ENCODE measurements at places on chromosomes 5 and 9.

DNA sequence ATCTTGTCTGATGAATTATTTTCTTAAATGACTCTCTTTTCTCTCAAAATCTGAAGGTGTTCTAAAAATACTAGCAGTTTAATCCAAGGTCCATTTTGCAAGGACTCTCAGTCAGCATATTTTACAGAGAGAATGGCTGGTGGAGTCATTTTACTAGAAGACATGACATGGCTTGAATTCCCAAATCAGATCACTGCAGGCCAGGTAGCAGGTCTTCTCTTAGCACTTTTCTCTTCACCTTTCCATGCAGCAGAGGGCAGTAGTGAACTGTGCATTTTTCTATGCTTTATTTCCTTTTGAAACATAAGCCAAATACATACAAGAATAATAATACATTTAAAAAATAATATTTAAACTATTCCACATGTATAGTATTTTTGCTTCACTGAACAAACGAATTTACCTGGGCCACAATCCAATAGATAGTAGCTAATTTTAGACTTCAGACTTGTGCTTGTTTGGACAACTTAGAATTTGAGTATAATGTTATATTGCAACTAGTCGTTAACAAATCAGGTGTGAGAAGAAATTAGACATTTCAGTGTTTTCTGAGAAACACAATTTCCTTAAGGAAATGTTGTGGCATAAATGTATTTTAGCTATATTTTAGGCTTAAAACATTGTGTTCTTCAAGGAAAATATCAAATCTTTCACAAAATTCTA, 289.4 kb upstream of the DAB2 start:
- peak; percentile 8 for DNase-seq

- no peak for DNase-seq
Measured at GRCh38 chr5:93078082-93079038, 502.7 kb downstream of the NR2F1-AS1 start.

DNA sequence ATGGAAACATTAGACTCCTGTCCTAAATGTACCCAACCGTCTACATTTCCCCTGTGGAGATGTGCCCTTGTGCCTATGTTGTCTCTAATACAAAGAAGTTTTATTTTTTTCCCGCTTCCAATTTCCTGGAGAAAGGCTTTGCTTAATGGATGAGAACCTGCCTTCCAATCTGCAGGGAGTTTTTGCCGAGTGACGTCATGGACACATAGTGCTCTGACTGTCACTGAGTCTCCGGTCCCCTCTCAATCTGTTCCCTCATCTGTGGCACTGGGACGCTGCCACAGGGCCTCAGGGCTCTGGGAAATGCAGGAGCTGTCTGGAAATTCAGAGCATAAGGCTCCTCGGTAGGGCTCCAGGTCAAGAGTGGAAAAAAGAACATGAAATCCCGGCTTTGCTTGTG, 144.8 kb downstream of the PDZD2 start:
- DNase-seq, result no peak

GRCh38 chr5:52789378-52789777, 1.7 kb downstream of the ITGA1 start:
- no peak for DNase-seq

- DNase-seq, result no peak
Measured at GRCh38 chr5:310941-311434, 10.5 kb upstream of the AHRR start.

GRCh38 chr9:26650325-26650724, 242.3 kb downstream of the CAAP1 start:
- no peak for DNase-seq

GRCh38 chr5:6435356-6435755, 13.3 kb upstream of the UBE2QL1 start:
- no peak for DNase-seq

DNA sequence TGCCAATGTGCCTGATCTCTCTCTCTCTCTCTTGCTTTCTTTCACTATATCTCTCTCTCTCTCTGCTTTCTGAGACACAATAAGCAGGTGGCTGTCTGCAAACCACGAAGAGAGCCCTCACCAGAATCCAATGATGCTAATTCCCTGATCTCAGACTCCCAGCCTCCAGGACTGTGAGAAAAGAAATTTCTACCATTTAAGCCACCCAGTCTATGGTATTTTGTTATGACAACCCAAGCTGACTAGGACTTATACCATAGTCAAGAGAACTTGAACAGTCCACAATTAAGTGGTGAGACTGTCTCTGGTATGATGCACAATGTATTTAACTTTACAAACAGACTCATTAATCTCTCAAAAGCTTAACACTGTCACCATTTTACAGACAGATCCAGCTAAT, 67.0 kb downstream of the NFIB start:
- no peak for DNase-seq

DNA sequence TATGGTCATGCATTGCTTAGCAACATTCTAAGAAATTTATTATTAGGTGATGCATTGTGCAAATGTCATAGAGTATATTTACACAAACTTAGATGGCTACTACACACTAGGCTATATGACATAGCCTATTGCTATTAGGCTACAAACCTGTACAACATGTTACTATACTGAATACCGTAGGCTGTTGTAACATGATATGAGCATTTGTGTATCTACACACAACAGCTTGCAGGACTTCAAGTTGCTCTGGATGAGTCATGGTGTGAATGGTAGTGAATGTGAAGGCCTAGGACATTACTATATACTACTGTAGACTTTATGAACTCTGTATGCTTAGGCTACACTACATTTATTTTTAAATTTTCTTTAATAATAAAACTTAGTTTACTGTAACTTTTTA, 107.2 kb upstream of the MAMDC2 start:
- no peak for DNase-seq

DNA sequence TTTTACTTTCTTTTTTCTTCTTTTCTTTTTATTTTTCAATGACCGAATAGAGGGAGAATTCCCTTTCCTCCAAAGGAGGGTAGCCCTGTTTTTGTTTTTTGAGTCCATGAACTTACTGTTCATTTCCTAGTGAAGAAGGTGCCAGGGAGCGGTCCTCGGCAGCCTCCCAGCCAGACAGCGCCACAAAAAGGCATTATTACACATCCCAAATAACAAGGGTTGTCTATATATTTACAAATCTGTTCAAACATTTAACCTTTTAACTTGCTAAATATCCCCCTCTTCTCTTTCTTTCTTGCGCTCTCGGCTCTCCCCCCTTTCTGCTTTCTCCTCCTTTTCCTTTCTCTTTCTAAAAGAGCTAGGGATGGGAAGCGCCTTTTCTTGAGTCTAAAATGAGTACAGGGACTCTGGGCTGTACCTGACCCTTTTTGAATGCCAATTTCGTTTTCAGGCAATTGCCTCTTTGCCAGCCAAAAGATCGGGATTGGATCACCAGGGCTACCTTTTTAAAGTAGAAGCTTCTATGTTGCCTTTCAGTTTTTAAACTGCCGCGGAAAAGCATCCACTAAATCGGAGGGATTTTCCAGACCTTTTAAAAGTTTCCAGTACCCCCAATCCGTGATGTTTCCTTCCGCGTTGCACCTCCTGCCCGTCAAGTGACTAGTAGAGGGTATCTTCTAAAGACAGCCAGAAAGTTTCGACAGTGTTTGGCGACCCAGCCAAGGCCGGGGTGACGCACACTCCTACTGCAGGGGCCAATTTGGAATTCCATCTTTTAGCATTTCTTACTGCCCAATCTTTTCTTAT, 125.6 kb downstream of the TMEM161B start:
- DNase-seq, result no peak

GRCh38 chr9:93826209-93826608, 128.9 kb downstream of the BARX1 start:
- peak; percentile 55 for DNase-seq

DNA sequence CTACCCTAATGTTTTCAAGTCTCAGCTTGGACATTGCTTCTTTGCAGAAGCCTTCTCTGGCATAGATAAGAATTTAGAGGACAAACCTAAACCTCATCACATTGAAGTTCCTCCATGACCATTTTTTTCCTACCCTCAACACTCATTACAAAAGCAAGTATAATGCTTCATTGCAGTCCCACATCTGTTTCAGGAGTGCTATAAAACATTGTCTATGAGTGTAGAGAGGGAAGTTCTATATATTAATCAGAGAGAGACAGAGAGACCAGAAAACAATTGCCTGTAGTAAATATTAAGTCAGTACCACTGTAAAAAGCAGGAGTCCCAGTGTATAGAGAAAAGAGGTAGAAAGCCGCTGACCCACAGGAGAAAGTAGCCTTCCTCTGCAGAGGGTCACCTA, 149.7 kb downstream of the PRELID2 start:
- no peak for DNase-seq

- peak; percentile 3 for DNase-seq
Measured at GRCh38 chr5:128965011-128965637, at the start of gene SLC27A6. TSS of gene SLC27A6 (plus strand) at chr5:128965488. CDS start at chr5:128966138, 650 bp downstream.

DNA sequence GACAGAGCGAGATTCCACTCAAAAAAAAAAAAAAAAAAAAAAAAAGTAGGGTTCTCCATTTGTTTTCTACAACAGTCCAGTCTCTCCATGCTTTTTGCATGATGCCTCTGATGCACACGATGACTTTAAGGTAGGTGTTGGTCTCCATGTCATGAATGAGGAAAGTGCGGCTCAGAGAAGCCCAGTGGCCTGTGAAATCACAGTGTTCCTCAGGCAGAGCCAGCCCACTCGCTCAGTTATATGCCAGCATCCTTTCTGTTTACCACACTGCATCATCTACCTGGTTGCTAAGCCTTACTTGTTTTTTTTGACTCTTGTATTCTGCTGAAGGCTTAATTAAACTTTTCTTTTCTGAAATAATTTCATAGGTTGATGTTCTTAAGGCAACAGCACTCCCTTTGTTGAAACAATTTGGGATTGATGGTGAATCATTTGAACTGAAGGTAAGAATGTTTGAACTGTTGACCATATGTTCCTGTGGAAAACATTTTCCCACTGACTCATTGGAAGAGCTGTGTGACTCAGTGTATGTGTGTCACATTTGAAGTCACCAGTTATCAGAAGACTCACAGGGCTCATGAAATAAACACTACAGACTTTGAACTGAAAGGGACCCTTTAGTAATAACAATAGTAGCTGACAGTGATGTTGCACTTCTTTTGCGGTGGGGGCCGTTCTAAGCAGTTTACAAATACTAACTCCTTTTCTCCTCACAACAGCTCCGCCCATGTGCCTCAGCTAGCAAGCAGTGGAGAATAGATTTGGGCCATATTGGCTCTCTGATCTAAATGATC, 40.2 kb downstream of the RCL1 start:
- peak; percentile 45 for DNase-seq

- peak; percentile 37 for DNase-seq
Measured at GRCh38 chr9:99259231-99259918, 37.3 kb downstream of the SEC61B start.

- DNase-seq, result no peak
Measured at GRCh38 chr5:39255406-39255805, 36.0 kb upstream of the FYB1 start.

- no peak for DNase-seq
Measured at GRCh38 chr5:66169534-66169933, 25.4 kb downstream of the SREK1 start.

DNA sequence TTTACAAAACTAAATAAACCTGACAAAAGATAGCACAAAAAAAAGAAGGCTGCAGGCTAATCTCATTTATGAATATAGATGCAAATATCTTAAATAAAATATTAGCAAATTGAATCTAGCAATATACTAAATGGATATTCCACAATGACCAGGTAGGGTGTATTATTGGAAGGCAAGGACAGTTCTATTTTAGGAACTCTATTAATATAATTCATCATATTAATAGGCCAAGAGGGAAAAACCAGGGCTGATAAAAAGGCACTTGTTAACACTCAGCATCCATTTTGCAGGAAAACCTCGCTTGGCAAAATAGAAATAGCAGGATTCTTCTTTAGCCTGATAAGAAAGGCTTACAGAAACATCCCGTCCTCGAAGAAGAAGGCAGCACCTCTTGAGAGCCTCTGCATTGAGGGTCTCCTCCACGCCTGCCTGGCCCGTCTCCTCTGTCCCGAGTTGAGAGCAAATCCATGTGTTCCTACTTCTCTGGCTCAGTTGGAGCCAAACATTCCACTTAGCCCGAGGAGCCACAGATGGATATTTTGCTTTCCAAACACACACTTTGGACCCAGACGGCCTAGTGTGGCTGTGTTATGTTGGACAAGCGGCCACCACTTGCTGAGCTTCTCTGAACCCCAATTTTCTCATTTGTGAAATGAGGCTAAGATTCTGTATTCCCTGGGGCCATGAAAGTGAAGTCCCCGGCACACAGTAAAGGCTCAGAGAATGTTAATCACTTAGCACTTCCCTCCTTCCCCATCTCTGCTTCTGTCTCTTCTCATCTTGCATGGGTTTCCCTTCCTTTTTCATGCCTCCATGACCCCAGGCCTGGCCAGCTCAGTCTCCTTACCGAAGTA, 181.8 kb upstream of the MVB12B start:
- DNase-seq, result no peak

- no peak for DNase-seq
Measured at GRCh38 chr9:125646621-125647100, 60.3 kb downstream of the MAPKAP1 start.

- DNase-seq, result no peak
Measured at GRCh38 chr5:179125789-179126505, 65.8 kb downstream of the ZNF354C start.

- DNase-seq, result no peak
Measured at GRCh38 chr5:45385321-45386058, 310.7 kb downstream of the HCN1 start.

GRCh38 chr5:76292620-76293322, 110.3 kb upstream of the IQGAP2 start:
- no peak for DNase-seq

GRCh38 chr9:28758341-28758740, 1185.1 kb upstream of the C9orf72 start:
- DNase-seq, result no peak

DNA sequence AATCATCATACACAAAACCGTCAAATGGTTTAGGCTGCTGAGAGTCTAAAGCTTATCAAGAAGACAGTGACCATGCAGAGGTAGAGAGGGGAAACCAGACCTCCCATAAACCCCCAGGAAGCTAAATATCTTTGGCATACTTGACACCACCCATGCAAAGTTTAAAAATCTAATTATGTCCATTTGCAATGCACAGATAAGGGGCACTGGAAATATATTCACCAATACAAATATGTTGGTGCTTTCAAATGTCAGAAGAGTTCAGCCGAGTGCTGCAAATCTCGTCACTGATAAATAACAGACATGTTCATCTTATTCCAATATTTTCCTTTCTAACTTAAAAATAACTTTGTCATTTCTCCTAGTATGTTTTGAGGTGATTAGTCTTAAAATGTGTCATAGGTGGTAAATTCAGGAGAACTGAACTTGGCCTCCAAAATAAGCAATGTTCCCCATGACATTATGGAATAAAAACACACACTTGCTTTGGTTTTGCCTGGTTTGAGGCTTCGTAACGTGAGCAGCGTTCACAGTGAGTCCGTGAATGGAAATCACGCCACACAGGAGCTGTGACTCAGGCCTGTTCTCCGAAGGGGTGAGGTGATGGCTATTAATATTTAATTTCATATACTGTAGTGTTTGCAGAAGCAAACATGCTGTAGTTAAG, 182.2 kb downstream of the AOPEP start:
- DNase-seq, result no peak

GRCh38 chr5:95029569-95030366, 255.1 kb downstream of the MCTP1 start:
- no peak for DNase-seq

DNA sequence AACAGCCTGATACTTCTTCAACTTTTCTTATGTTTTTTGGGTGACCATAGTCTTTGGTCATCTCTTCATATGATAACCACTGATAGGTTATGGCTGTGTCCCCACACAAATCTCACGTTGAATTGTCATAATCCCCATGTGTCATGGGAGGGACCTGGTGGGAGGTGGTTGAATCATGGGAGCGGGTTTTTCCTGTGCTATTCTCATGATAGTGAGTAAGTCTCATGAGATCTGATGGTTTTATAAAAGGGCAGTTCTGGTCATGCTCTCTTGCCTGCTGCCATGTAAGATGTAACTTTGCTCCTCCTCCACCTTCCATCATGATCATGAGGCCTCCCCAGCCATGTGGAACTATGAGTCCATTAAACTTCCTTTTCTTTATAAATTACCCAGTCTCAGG, 8.7 kb downstream of the RHOBTB3 start:
- no peak for DNase-seq
